Stimulated activated CD4-positive, alpha-beta T cell treated with anti-CD3 and anti-CD28 coated beads, Interleukin-12 subunit alpha, Interleukin-12 subunit beta, amount 100 ng/mL, for 4 hours (primary cell): ENCODE measurements at places on chromosomes 12 and 14.

DNA sequence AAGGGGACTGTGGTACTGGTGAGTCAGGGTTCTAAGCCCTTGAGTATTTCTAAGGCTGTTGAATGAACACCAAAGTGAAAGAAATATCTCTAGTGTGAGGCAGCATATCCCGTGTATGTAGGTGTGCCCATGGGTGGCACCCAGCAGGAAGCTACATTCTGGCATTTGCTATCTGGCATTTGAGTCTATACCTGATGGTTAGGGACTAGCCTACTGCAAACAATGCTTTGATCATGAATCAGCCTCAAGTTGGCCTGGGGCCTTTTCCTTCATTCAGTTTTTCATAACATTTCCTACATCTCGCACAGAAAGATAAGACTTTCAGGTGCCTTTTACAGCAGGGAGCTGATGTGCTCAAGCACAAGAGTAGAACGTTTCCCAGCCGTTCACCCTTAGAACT lies 85.7 kb upstream of the E2F7 start:
- DNase-seq: no peak

GRCh38 chr14:98189062-98189461 lies 1082.9 kb downstream of the BCL11B start:
- no peak for DNase-seq

GRCh38 chr14:55835985-55836384 lies 256.0 kb downstream of the KTN1 start:
- DNase-seq: no peak

DNA sequence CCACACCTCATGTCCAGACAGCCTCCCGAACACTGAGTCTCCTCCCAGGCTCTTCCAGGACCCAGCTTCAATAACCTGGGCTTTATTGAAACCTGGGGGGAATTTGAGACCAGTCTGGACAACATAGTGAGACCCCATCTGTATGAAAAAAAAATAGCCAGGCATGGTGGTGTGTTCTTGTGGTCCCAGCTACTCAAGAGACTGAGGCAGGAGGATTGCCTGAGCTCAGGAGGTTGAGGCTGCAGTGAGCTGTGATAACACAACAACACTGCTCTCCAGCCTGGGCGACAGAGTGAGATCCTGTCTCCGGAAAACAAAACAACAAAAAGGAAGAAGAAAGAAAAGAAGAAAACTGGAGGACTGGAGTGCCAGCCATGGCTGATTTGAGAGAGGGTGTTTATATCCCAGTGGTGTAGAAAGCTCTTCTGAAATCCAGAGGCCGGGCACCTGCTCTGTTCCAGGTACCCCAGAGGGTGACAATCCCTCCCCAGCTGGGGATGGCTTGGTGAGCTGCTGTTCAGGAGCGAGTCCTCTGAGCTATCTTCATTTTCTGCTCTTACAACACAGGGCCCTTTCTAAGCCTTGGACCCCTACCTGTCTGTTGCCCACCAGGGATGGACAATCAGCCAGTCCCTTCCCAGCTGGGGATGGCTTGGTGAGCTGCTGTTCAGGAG lies 6.0 kb upstream of the PGF start:
- DNase-seq: no peak

DNA sequence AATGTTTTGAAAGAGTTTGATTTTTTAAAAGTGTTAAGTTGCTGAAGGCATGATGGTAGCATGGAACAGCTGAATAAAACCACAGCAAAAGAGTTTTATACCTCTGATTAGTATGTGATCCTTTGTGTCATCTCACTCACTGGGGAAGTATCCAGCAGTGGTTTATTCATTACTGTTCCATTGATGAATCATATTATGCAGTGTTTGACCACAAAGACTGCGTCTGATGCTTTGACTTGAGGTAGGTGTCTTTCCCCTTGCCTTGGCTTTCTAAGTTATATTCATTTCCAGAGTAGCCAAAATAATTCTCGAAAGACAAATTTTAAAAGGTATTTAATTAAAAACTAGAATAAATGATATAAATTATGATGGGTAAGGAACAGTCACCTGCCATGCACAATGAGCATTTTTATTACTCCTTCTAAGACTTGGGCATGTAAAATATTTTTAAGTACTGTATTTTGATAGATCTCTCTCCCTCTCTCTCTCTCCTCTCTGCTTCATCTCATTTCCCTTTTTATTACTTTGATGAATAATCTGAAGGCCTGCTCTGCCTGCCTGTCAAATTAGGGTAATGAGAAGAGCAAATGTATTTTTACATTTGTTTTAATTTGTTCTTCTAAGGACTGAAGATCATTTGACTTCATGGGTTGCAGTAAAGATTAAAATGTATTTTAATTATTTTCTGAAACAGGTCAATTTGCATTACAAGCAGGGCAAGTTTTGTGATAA lies 164.9 kb downstream of the NAV3 start:
- no peak for DNase-seq

DNA sequence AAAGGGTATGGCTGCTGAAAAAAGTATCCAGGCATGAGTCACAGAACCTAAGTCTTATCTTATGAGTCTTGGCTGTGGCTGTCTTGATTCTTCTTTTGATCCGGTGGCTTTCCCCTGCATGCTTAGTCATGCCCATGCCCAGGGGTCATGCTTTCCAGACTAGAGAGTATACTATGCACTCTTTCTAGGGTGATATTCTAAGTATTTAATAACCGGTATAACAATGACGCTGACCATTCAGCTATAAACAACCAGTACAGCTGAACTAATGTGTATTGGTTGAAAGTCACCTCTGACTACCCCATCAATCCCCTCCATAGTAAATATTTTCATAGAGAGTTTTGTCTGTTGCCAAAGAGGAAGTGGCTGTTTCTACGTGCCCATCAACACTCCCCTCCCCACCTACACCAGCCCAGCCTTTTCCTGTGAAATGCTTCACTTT lies 34.7 kb upstream of the NRXN3 start:
- DNase-seq: no peak

GRCh38 chr12:94534774-94535509 lies 75.3 kb upstream of the CEP83 start:
- no peak for DNase-seq

GRCh38 chr14:78921856-78922255 lies 751.7 kb downstream of the NRXN3 start:
- DNase-seq: no peak

DNA sequence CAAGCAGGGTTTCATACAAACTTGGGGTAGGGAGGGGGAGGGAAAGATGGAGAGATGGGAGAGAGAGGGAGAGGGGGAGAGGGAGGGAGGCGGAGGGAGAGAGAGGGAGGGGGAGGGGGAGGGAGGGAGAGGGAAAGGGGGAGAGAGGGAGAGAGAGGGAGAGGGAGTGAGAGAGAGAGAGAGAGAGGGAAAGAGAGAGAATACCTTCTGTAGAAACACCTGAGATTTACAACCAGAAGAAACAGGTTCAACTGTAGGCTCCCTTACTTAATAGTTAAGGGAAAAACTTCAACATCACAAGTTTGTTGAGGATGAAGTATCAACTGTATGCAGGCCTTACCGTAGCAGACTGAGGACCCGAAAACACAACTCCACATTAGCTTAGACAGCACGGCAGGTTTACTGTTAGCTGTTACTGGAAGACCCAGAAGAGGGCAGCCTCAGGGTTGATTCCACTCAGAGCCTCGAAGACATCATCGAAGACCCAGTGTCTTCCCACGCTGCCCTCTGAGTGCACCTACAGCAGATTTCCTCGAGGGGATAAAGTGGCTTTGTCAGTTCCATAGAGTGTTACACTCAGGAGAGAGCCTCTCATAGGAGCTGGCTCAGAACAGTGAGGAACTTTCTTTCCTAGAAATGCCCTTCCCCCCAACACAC lies 72.4 kb downstream of the NT5DC3 start:
- no peak for DNase-seq

DNA sequence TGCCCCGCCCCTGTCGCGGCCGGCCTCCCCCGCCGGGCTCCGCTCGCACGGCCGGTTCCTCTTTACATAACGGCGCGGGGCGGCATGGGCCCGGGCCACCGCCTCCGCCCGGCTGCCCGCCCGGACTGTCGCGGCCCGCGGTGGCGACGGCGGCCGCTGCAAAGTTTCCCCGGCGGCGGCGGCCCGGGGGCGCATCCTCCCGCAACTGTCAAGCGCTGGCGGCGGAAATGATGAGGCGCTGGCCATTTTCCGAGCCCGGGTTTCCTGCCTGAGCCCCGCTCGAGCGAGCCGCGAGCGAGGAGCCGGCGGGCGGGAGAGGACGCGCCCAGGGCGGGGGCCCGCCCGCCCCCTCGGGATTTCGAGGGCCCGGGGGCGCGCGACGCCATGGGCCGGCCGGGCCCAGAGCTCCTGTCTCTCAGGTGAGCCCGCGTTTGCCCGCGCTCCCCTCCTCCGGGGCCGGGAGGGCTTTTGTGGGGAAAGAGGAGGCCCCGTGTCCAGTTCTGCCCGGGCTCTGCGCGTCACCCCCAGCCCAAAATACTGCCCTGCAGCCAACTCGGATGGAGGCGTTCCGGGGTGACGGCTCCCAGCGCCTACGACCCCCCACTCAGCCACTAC lies at the start of gene SH2B3:
SH2B3 (plus strand) TSS at position 65 of the 615 bp plus-strand sequence. CDS start 12,223 bp downstream, outside the sequence.
- no peak for DNase-seq

- DNase-seq: no peak
These were observed 4.0 kb downstream of the GLT1D1 start for GRCh38 chr12:128857133-128857763.

- DNase-seq: no peak
These were observed 72.4 kb downstream of the TMTC1 start for GRCh38 chr12:29711381-29711780.

DNA sequence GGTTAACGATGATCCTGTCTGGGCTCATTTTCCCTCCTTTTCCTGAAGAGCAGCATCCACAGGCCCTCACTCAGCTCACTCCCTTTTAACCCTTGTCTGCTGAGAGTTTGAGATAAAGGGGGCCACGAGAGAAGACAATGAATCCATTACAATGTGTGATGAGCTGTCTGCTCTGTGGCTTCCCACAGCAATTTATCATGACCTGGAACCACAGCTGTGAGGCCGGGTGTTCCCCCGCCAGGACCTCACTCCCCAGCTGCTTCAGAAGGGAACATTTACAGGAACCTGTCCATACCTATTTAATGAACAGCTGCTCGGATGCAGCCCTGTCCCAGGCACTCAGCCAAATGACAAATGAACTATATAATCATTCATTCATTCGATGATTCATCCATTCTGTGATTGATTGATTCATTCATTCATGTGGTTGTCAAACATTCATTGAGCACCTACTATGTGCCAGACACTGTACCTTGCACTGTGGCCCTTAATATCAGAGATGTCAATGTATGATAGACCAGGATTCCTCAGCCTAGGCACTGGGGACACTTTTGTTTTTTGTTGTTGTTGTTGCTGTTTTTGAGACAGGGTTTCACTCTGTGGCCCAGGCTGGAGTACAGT lies 18.5 kb upstream of the P2RX7 start:
- DNase-seq: no peak

GRCh38 chr12:49588721-49589516 lies 16.5 kb downstream of the FAM186B start:
- no peak for DNase-seq

GRCh38 chr12:4450551-4451112 lies 5.0 kb upstream of the FGF6 start:
- no peak for DNase-seq

- no peak for DNase-seq
These were observed 18.5 kb upstream of the PMCH start for GRCh38 chr12:102215992-102216691.

GRCh38 chr14:72625689-72626088 lies 268.2 kb downstream of the DPF3 start:
- DNase-seq: no peak

- DNase-seq: no peak
These were observed 244.2 kb downstream of the DPF3 start for GRCh38 chr14:72649603-72650227.

DNA sequence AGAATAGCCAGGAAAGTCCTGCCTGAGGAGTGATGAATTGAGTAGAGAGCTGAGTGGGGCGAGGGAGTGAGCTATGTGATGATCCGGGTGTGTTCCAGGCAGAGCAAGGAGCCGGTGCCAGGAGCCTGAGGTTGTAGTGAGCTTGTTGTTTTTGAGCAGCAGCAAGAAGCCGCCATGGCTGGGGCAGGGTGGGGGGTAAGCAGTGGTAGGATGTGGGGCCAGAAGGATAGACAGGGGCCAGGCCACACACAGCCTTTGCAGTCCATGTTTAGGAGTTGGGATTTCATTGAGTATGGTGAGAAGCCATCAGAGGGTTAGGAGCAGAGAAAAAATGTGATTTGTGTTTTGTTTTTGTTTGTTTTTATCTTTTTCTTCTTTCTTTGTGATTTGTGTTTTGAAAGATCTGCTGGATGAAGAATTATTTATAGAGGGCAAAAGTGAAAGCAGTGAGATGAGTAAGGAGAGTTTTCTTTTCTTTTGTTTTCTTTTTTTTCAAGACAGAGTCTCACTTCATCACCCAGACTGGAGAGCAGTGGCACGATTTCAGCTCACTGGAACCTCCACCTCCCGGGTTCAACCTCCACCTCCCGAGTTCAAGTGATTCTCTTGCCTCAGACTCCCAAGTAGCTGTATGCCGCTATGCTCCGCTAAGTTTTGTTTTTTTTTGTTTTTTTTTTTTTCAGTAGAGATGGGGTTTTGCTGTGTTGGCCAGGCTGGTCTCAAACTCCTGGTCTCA lies 92.3 kb upstream of the BCAT1 start:
- no peak for DNase-seq

- DNase-seq: no peak
These were observed 113.3 kb downstream of the PRKD1 start for GRCh38 chr14:29814156-29815015.

DNA sequence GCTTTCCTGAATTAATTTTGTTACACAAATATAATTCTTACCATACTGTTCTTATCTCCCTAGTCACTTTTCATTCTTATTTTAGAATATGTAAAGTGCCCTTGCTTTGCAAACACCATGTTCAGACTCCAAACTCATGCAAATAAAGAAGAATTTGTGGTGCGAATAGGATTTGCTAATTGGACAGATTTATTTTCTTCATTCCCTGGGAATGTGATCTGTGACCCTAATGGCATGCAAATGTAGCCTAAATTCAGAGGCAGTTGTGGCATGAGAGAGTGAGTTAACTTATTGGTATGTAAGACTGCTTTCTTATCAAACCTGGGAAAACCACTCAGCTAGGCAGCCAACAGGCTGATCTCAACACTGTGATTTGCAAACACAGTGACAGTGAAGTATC lies 10.0 kb downstream of the CAPZA3 start:
- DNase-seq: no peak

- no peak for DNase-seq
These were observed 409.0 kb upstream of the PDE3A start for GRCh38 chr12:19959353-19959752.

- no peak for DNase-seq
These were observed 208.3 kb upstream of the HMGA2 start for GRCh38 chr12:65616022-65616421.

- no peak for DNase-seq
These were observed 80.4 kb upstream of the EEA1 start for GRCh38 chr12:93009533-93009932.

DNA sequence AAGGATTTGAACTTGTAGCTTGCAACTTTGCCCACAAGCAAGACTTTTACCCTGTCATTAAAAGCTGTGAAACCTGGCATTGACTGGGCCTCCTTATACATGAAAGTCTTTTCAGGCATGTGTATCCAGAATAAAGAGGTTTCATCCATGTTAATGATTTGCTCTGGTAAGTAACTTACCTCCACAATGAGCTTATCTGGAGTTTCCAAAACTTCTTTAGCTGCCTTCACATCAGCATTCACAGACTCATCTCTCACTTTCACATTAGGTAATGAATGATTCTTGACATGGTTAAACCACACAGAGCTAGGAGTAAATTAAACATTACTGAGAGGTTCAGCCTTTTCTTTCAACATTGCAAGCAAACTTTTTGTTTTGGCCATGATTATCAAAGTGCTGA lies 234.4 kb upstream of the CLEC14A start:
- no peak for DNase-seq

- DNase-seq: no peak
These were observed 2.7 kb upstream of the HDAC7 start for GRCh38 chr12:47822401-47822800.

GRCh38 chr14:101508196-101508947 lies 52.9 kb upstream of the DIO3 start:
- no peak for DNase-seq
